Dermis lymphatic vessel endothelial cell (primary cell): ENCODE measurements at places on chromosomes 7 and 10. TPM values are rescaled to one million over a fixed set of nuclear protein-coding genes. Genes with fewer than 3 reads are reported as not detected.

Gene NPS
- total RNA-seq: not detected in 2 replicates

Gene SLC35G1
- 4.9 and 5.8 TPM in 2 replicates for total RNA-seq

Gene SDHAF3
- total RNA-seq: 2.8 and 3.1 TPM in 2 replicates

Gene MPP7
- 2.8 and 7.4 TPM in 2 replicates for total RNA-seq

Gene TMEM72
- not detected in 2 replicates for total RNA-seq

Gene ATRNL1
- 1.4 and 1.7 TPM in 2 replicates for total RNA-seq

Gene MBL2
- not detected in 2 replicates for total RNA-seq

Gene PRF1
- not detected in 2 replicates for total RNA-seq
